ENCODE measurements at places on chromosomes 13 and 19.

DNA sequence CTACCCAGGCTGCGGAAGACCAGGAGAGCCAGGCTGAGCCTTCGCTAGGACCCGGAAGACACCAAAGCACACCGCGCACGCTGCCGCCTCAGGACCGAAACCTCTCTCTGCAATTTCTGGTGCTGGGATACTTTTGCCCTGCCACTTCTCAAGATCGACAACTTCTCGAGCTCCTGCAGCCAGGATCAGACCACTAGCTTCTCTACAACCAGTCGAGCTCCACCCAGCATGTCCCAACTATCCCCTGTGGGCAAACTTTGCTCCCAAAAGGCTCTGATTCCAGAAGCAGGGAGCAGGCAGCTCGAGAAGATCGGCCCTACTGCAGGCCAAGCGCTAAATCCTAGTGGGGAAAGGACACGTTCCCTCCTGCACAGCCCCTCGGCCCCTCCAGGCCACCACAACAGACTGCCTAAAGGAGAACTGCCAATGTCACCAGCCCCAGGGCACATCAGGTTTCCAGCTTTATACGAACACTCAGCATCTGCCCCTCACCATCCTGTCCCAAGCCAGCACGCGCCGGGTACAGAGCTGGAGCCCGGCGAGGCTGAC, 979 bp downstream of the AKAP8 start:
- no peak for DNase-seq

DNA sequence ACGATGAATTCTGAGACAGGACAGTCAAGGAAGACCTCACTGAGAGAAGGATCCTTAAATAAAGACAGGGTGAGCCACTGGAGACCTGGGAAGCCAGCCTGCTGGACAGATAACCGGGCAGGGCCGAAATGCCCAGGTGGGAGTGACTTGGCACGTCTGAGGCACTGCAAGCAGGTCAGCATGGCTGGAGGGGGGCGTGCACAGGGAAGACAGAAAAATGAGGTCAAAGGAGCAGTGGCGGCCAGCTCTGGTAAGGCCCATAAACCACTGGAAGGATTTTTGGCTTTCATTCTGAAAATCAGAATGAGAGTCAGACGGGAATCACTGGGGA, 5.8 kb upstream of the ATP1A3 start:
- no peak for DNase-seq

GRCh38 chr13:102774214-102774568, 605 bp upstream of the TEX30 start:
- no peak for DNase-seq

GRCh38 chr13:50224534-50224933, 209.3 kb downstream of the KCNRG start:
- no peak for DNase-seq

DNA sequence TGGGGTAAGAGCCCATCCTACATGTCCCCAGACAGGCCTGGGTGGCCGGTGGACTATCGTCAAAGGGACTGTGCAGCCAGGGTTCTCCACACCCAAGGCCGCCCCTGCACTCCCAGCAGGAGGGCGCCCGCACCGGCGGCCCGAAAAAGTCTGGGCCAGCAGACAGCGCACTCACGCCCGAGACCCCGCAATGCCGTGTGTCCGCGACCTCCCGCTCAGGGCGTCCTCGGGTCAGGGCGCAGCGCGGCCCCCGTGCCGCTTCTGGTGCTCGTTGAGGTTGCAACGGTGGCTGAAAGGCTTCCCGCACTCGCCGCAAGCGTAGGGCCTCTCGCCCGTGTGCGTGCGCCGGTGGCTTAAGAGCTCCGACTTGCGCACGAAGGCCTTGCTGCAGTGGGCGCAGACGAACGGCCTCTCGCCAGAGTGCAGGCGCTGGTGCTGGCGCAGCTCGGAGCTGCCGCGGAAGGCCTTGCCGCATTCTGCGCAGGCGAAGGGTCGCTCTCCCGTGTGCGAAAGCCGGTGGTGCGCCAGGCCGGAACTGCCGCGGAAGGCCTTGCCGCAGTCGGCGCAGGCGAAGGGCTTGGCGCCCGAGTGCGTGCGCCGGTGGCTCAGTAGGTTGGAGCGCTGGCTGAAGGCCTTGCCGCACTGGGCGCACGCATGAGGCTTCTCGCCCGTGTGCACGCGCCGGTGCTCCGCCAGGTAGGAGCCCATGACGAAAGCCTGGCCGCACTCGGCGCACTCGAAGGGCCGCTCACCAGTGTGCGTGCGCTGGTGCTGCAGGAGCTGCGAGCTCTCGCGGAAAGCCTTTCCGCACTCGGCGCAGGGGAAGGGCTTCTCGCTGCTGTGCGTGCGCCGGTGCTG, 2.8 kb upstream of the A1BG start:
- no peak for DNase-seq

DNA sequence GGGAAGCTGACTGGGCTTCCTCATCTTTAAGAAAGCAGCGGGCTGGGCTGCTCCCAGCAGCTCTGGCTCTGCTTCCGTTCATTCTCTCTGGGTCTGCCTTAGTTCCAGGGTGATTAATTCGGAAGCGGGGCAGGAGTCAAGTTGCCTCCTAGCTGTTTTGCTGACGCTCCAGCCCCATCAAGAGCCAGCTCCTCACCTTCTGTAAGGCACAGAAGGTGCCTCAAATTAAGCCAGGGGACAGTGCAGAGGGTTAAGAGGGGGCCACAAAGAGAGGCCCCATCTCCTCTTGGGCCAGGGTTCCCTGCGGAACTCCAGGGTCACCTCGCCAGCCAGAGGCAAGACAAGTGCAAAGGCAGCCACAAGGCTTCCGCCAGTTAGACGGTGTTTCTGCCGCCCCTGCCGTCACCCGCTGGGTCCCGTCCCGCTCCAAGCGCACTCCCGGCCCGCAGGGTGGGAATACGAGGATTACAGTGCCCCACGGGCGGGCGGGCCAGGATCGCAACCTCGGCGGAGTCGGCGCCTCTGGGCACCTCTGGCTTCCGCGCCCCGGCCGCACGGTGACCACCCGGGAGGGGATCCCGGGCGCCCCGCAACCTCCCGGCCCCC, 508 bp downstream of the SLC15A1 start:
- no peak for DNase-seq

- DNase-seq, result no peak
Measured at GRCh38 chr13:94709001-94709834, 3.1 kb downstream of the SOX21 start.

GRCh38 chr19:40744554-40745401, 5.5 kb downstream of the ACTMAP start:
- DNase-seq, result no peak

- no peak for DNase-seq
Measured at GRCh38 chr19:55459950-55460657, 1.3 kb downstream of the ISOC2 start.

DNA sequence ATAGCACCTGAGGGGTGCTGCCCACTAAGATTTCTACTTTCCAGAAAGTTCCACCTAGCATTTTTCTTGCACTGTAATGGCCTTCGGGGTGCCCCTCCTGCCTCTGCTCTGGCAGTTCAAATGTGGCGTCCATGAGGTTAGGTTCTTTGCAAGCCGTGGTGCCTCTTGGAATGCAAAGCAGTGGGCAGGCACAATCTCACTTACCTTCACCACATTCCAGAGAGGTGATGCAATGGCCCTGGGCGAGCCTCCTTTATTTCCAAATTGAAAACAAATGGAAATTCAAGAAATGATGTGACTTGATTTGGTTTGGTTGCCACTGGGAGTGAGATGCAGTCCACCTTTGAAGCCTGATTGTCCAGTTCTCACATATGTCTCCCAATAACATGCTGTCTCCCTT, 46.9 kb downstream of the FGF9 start:
- no peak for DNase-seq

DNA sequence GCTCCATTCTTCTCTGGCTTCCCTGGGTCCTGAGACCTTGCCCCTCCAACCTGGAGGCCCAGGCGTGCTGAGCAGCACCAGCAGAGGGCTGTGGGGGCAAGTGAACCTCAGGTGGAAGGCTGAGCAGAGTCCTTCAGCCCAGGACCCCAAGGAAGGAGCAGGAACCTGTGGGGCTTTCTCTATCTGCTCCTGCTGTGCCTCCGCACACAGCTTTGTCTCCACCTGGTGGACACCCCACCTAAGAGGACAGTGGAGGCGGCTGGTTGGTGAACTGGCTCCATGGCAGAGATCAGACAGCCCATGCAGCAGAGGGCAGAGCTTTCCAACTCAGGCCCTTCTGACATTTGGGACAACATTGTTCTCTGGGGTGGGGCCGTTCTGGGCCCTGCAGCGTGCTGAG, 19.7 kb downstream of the ZFR2 start:
- DNase-seq, result no peak

DNA sequence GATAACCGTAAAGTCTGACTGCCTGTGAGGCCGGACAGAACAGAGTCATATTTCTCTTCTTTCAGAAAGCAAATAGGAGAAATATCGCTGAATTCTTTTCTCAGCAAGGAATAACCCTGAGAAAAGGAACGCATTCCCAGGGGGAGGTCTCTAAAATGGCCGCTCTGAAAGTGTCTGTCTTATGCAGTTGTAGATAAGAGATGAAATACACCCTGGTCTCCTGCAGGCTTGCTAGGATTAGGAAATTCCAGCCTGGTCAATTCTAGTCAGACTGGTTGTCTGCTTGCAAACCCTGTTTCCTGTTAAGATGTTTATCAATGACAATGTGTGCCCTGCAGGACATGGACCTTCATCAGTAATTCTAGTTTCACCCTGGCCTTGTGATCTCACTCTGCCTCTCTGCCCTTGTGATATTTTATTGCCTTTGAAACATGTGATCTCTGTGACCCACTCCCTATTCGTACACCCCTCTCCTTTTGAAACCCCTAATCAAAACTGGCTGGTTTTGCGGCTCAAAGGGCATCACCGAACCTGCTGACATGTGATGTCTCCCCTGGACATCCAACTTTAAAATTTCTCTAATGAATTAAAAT, 934.8 kb upstream of the SPRY2 start:
- no peak for DNase-seq

- no peak for DNase-seq
Measured at GRCh38 chr19:10431943-10432735, 11.8 kb downstream of the PDE4A start.

DNA sequence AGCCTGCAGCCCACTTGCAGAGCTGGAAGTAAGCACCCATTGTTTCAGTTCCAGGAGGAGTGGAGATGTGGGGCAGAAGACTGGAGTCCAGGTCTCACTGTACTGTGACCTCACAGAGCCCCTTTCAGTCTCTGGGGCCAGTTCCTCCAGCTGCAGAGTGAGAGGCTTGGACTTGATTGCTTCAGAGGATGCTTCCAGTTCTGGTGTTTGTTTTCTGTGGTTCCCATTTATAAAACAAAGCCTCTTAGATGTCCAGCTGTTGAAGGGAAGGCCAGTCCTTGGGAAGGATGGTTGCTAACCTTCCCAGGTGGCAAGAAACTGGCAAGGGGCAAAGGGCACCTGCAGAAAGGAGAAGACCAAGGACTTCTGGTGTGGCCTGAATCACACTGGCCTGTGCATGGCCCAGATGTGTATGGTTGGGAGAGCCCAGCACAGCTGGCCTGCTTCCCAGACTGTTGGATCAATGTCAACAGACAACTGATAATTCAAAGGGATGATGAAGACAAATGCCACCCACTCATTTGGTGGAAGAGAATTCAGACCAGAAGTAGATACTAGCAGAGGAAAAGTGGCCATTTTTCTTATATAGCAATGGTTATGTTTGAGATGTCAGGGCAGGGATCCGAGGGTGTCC, 218.5 kb downstream of the ZNF536 start:
- no peak for DNase-seq

DNA sequence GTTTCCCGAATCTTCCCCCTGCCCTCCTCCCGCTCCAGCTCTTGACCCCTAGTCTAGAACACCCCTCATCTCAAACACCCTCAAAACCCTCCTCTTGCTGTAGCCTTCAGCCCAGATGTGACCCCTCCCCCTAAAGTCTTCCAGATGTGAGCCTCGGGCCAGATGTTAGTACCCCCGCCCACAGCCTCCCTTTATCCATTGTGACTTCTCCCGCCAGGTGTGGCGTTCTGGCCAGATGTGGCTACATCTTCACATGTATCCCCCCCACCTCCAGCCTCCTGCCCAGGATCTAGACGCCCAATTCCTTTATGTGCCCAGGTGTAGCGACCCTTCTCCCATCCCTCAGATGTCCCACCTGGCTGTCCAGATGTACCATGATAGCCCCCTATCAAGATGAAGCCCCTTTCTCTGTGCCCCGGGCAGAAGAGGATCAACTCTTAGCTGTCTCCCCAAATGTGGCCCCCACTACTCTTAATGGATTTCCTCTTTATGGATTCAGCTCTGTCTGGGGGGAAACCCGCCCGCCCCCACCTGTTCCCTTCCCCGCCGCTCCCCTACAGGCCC, 517 bp upstream of the LTBP4 start:
- no peak for DNase-seq

GRCh38 chr19:43078311-43078710, 4.2 kb downstream of the PSG2 start:
- DNase-seq, result peak; percentile 72

- no peak for DNase-seq
Measured at GRCh38 chr13:106291006-106291405, 244.5 kb downstream of the EFNB2 start.

GRCh38 chr13:85427416-85427815, 371.8 kb downstream of the SLITRK6 start:
- no peak for DNase-seq

DNA sequence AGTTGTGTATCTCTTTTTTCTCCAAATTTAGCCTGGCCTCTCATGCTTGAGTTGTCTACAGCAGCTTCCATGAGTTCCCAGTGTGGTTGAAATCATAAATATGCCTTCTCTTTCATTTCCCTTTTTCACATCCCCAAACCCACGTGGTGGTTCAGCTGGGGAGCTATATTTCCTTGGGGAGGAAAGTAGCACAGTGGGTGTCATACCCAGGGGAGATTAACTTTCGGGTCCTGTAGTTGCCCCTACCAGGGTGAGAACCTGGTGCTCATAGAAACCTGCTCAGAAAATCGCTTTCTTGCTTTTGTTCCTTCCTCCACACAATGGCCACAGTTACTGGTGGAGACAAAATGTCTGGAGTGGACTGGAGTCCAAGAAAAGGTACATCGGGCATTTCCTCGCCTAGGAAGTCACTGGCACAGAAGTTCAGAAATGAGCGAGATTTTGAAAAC, 7.0 kb upstream of the LILRA4 start:
- no peak for DNase-seq

DNA sequence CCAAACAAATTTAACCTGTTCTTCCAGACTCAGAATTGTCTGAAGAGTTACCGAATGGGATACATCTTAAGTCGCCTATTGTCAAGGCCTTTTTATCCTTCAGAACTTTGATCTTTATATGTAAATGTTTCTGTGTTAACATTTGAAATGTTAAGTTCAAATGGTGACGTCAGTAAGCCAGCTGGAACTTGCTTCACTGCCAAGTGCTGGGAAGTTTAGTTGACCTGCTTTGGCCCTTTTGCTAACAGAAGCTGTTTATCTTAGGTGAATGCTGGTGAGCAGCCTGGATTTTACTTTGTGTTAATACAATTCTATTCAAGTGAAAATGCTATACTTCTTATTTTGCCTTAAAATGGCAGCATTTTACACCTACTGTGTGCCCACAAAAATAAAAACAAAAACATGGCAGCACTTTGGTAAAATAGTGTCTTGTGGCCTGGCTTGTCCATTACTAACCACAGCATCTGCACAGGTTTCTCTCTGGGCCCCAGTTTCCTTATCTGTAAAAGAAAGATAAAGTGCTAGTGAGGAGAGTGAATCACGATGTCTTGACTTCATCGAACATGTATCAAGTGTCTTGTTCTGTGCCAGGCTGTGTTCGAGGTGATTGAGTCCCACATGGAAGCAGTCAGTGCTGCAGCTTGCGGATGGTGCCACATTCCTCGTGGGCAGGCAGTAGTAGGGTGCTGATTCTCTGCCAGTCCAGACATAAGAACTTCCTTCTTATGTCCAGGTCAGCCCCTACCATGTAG, 2.2 kb downstream of the NAXD start:
- DNase-seq, result peak; percentile 47
